ENCODE measurements at places on chromosomes 1 and 21. TPM values are rescaled to one million over a fixed set of nuclear protein-coding genes. Genes with fewer than 3 reads are reported as not detected.

Gene TFF3
- not detected for total RNA-seq

Gene SLC16A4
- total RNA-seq: not detected

GRCh38 chr1:26016953-26017545 is 4.5 kb upstream of the EXTL1 start:
- no peak overlapping the region for H3K4me3 ChIP-seq
- H3K4me1 ChIP-seq: no peaks in the 10 kb centered on the region
- H3K36me3 ChIP-seq: no peaks in the 10 kb centered on the region
- peak; percentile 29 for DNase-seq

DNA sequence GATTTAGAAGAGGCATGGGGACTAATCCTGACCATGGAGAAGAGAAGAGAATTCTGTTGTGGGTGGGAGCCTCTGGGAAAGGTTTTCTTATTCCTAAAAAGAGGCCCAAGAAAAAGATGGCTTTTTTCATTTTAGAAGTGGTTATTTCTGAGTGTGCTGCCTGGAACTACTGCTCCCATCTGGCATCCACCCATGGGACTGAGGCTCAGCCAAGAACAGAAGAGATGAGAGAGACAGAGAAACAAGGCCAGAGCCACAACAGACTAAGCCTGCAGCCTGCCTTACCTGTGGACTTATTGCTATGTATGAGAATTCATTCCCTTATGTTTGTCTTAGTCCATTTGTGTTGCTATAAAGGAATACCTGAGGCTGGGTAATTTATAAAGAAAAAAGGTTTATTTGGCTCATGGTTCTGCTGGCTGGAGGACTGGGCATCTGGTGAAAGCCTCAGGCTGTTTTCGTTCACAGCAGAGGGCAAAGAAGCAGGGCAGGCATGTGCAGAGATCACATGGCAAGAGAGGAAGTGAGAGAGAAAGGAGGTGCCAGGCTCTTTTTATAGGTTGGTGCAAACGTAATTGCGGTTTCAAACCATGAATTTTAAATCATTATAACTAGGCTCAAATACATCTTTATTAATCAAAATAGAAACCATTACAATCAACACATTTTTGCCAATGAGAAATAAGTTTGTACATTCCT is 57.5 kb upstream of the PRDM2 start:
- no peak for DNase-seq
- no peak overlapping the region for H3K27ac ChIP-seq
- no peaks in the 10 kb centered on the region for H3K4me1 ChIP-seq
- H3K27me3 ChIP-seq: no peaks in the 10 kb centered on the region

Gene C1orf185
- total RNA-seq: not detected

DNA sequence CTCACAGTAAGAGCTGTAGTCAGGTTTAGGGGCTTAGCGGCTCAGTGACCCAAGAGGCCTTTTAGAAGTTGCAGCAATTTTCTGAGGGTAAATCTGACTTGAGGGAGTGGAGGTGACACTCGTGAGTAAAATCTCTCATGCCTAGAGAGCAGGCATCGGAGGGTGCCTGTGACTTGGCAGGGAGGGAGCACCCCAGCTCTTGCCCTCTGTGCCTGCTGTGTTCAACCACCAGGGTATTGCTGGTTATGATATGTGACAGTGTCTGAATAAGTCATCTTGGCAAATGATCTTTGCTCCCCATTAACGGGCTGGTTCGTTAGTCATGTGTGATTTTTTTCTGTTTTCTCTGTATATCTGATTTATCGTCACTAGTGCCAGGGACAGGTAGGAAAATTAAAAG is 5.9 kb downstream of the MAN1C1 start:
- no peak for DNase-seq
- peaks cover 6% of the 10 kb centered on the region for H3K36me3 ChIP-seq
- H3K27me3 ChIP-seq: no peaks in the 10 kb centered on the region
- H3K4me3 ChIP-seq: peak overlapping the region; percentile 73
- peak overlapping the region; percentile 37 for H3K27ac ChIP-seq

- H3K4me1 ChIP-seq: peaks cover 19% of the 10 kb centered on the region
- no peaks in the 10 kb centered on the region for H3K27me3 ChIP-seq
- H3K27ac ChIP-seq: no peak overlapping the region
- peaks cover 18% of the 10 kb centered on the region for H3K36me3 ChIP-seq
These were observed 670 bp downstream of the ST3GAL3 start for GRCh38 chr1:43708002-43708410.

GRCh38 chr1:55050283-55050682 is 10.9 kb downstream of the PCSK9 start:
- no peak overlapping the region for H3K27ac ChIP-seq
- no peaks in the 10 kb centered on the region for H3K27me3 ChIP-seq
- no peaks in the 10 kb centered on the region for H3K4me1 ChIP-seq
- H3K36me3 ChIP-seq: no peaks in the 10 kb centered on the region

- no peak for DNase-seq
- no peaks in the 10 kb centered on the region for H3K4me1 ChIP-seq
- no peak overlapping the region for H3K4me3 ChIP-seq
- no peak overlapping the region for H3K27ac ChIP-seq
These were observed 380.2 kb downstream of the RWDD3 start for GRCh38 chr1:95614197-95614596.

DNA sequence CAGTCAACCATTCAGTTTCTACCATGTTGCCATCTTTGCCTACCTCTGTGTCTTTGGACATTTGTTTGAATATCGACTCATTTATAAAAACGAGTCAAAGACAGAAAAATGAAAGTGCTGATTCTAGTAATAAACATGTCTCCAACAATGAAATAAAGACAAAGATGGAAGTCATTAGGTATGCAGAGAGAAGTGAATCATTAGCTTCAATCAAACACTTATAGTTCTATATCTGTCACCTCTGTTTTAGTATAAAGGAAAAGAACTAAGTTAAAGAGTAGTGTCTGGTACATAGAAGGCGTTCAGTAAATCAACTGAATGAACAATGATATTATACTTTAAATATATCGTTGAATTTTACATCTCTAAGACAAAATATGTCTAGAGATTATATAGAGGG is 1.7 kb upstream of the TSPAN2 start:
- H3K4me1 ChIP-seq: peaks cover 30% of the 10 kb centered on the region
- no peak for DNase-seq
- H3K36me3 ChIP-seq: no peaks in the 10 kb centered on the region
- H3K27me3 ChIP-seq: no peaks in the 10 kb centered on the region
- no peak overlapping the region for H3K27ac ChIP-seq
- no peak overlapping the region for H3K4me3 ChIP-seq
